ENCODE measurements at places on chromosomes 1 and 21.

DNA sequence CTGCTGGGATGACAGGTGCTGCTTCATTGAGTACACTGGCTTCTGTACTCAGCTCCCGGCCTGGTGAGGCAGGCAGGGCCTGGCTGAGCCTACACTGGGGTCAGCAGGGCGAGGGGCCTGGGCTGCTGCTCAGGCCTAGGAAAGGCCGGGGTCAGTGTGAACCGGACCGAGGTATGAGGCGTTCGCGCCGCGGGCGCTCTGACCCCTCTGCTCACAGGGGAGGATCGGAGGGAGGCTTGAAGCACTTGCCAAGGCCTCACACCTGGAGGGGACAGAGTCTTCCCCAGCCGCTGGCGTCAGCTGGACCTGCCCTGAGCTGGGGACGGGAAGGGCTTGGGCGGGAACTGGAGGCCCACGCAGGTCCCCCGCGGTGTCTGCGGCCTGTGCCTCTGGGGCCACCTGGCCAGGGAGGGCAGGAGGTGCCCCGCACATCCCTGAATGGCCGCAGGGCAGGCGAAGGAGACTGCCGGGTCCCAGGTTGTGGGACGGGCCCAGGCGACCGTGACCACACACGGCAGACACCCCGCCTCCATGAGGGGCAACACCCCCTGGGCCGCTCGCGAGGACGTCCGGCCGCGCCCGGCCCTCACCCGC is 466 bp downstream of the PEX10 start:
- no peak for DNase-seq

DNA sequence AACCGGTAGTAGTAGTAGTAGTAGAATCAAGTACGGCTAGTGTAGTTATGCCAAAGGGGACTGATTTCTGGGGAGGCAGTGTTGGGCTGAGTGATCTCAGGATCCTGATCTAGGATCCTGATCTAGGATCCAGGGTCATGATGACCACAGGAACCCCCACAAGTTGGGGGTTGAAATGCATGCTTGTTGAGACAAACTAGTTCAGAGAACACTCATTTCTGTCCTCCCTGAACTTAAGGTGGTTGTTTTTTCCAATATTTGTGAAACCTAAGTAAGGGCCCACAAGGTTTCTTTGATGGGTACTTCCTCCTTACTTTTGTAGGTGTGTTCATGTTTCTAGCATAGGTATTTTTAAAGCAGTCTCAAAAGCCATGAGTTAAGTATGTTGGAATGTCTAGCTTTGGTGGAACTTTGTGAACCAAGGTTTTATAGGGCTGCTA is 33.9 kb upstream of the PDC start:
- no peak for DNase-seq

DNA sequence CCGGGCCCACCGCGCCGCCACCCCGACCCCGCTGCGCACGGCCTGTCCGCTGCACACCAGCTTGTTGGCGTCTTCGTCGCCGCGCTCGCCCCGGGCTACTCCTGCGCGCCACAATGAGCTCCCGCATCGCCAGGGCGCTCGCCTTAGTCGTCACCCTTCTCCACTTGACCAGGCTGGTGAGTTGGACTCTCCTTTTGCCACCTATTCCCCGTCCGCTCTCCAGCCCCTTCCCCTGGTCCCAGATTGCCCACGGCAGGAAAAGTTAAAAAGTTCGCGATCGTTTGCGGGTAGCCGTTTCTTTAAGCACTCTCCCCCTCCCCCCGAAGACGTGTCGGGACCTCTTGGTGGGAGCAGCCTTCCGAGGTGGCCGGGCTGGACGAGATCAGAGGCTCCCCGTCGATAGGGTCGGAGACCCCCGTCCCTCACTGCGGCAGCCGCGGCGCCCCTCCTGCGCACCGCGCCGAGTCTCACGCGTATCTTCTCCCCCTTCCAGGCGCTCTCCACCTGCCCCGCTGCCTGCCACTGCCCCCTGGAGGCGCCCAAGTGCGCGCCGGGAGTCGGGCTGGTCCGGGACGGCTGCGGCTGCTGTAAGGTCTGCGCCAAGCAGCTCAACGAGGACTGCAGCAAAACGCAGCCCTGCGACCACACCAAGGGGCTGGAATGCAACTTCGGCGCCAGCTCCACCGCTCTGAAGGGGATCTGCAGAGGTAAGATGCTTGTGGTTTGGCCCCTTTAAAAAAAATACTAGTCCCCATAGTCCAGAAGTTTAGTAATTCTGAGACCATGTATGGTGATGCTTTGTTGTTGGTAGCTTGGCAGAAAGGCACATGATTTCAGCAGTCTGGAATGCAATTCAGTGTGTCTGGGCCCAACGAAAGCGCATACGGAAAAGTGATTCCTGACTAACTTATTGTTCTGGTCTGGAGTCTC is 576 bp downstream of the CCN1 start:
- peak; percentile 11 for DNase-seq

DNA sequence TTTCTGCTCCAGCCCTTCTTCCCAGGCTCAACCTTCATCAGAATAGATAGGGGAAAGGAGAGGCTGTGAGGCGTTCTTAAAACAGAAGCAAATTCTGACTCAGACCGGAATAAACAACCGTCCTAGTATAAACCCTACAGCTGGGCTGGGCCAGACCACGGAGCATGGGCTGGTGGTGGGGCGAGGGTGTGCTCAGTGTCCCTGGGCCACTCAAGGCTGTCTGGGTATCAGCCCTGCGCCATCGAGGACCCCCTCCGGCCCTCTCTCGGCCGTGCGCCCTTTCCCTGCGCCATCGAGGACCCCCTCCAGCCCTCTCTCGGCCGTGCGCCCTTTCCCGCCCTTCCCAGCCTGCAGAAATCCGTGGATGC is 36.0 kb downstream of the CAPN2 start:
- no peak for DNase-seq

DNA sequence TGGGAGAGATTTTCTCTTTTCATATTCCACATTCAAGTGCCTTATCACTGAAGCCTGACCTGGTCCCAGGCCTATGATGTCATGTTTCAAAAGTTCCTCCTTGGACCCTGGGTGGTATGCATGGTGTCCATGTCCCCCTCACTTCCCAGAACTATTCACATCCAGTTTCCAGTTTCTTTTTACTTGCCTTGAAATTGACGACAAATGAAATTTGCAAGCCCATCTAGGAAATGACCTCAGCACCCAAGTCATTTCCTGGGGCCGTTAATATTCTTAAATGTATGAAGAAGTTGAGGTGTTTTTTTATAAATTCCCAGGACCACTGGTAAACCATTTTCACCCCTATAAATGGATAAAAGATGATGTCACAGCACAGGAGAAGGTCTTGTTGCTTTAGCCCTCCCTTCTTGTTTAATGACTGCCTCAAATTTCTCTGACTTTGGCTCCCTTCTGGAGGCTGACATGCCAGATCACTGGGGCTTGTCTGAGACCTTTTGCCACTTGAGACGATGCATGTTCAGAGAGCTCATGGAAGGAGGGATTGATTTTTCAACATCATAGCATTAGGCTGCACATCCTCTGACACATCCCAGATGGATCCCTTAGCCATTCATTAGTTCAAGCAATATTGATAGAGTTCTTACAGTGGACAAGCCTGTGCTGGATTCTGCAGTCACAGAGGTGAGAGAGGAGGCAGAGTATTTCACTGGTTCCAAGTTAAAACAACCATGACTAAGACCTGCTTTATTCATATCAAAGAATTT is 221.3 kb downstream of the PLPP3 start:
- DNase-seq, result no peak

- DNase-seq, result no peak
Measured at GRCh38 chr1:55792870-55793269, 577.7 kb upstream of the USP24 start.

DNA sequence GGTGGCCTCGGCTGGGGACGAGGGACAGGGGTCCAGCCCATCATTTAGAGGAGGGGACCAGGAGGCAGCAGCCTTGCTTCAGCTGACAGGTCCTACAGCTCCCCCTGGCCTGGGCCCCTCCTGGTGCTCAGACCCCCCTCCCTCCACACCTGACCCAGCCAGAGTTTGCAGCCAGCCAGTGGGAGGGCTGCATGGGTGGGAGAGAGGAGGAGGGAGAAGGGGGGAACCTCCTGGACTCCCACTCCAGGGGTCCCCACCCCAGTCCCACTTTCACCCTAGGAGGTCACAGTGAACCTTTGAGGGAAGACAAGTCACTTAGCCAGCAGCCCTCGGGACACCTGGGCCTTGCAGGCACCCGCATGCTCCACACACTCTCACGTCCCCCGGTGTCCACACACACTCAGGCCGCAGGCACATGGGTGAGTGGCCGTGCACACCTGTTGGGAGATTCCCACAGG is 108.9 kb upstream of the ZBTB40 start:
- no peak for DNase-seq

GRCh38 chr1:69914976-69915765 is 290.2 kb downstream of the LRRC40 start:
- no peak for DNase-seq

GRCh38 chr1:115293899-115294298 is 44.1 kb downstream of the NGF start:
- no peak for DNase-seq

DNA sequence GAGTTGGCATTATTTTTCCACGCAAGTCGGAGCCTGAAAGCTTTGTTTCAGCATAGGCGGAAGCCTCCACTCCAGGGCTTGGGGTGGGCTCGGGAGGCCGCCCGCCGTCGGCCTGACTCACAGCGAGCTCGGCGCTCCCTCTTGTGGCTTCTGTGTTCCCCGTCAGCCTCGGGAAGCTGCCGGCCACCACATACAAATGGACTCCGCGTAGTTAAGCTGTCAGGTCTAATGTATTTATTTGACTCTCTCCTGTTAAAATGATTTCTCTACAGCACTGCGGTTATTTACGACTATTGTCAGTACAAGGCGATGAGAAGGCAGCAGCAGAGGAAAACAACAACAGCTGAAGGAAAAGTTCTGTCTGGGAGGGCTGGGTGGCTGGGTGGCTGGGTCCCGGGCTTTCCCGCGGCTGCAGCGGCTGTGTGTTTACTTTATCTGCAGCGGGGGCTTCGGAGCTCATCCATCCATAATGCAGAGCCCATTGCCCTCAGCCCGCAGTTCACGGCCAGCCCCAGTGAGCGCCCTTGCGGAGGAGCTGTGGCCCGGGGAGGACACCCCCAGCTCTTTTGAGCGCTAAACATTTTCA is 375.7 kb upstream of the CAMK1G start:
- peak; percentile 57 for DNase-seq

DNA sequence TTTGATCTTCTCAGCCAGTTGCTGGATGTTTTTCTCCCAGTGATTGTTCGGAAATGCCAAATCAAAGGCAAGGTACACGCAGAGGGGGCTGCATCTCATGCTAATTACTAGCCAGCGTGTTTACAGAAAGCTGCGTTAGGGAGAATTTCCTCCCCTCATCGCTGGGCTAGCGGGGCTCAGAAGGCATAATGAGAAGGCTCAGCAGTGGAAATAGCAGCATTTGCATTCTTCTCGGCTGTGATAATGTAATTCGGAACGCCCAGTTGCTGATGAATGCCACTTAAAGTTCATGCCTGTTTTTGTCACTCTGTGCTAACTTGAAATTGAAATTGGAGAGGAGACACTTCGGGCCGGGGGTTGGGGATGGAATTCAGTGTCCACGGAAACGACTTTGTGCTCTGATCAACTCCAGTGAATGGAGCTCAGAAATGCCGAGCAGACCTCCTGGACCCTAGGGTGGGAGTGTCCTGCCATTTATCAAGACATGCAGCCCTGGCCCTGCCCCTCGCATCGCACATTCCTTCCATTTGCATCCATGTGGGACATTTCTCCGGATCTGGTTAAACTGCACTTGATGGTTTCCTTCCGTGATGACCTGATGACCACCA is 313.4 kb upstream of the C1orf174 start:
- no peak for DNase-seq

- DNase-seq, result no peak
Measured at GRCh38 chr1:169138866-169139670, 32.6 kb downstream of the ATP1B1 start.

DNA sequence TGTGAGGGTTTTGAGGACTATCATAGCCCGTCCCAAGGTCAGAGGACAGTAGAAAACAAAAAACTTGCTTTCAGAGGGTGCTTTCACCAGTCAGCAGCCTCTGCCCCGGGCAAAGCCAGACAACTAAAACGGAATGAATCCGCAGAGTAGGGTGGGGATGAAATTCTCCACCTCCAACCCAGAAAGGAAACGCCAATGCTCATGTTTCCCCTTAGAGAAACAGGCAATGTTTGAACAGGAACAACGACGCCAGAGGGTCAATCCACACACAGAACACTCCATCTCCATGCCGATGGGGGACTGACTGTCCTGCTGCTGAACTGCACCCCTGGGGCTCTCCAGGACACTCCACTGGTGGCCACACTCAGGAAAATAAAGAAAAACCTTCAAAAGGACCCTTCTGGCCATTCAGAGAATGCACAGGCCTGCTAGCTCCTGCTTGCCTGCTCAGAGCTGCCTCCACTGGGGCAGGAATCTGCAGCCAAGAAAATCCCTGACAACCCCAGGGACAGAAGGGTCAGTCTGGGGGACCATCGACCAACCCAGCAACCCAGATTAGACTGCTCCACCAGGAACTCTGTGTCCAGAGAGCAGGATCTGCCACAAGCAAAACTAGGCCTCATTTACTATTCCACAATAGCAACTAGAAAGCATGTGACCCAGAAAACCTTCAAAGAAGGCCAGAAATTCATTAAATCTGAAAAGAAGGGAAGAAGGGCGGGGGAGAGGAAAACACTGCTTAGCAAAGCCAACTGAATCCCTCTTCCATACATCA is 116.0 kb downstream of the TOMM20 start:
- no peak for DNase-seq

DNA sequence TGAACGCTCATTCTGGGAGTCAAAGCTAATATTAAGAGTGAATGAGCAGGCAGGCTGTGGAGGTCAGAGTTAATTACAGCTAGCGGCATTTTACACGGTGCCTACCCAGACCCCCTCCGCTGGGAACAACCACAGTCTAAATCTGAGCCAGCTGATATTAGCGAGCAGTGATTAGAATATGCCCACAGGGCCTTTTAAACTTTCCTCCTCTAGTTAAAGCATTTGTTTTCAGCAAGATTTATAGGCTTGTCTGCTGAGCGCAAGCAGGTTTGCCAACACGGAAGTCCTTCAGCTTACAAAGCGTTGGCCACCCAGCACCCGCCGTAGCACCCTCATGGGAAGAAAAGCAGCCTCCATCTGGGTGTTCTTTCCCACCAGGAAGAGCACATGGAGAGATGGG is 72.1 kb downstream of the LMX1A start:
- DNase-seq, result no peak

GRCh38 chr1:225426395-225427234 is 1.2 kb downstream of the LBR start:
- DNase-seq, result peak; percentile 33

DNA sequence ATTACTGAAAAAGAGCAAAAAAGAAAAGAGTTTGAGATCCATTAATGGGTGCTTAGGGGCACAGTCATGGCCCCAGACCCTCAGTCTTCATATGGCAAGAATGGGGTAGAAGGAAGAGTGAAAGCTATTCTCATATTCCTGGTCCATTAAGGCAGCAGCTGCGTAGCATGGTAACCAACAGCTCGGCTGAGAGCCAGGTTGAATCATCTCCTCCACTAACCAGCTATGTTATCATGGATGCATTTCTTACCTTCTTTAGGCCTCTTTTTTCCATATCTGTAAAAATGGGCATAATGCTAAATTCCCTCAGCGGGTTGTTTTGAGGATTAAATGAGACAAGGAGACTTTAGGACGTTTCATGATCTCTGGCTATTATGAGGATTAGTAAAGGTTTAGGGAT is 15.0 kb upstream of the SARS1 start:
- no peak for DNase-seq

- no peak for DNase-seq
Measured at GRCh38 chr1:215095524-215095923, 13.0 kb downstream of the KCNK2 start.

All from substantia nigra (tissue), 51 donors.